ENCODE measurements at places on chromosomes 1 and 21.

GRCh38 chr21:45303091-45303615 lies 15.5 kb upstream of the POFUT2 start:
- DNase-seq: no peak

GRCh38 chr1:42157667-42158066 lies 4.5 kb downstream of the GUCA2B start:
- no peak for DNase-seq

GRCh38 chr1:117162816-117163215 lies 41.3 kb upstream of the TRIM45 start:
- no peak for DNase-seq

- DNase-seq: no peak
Observed at GRCh38 chr1:97243973-97244560, 522.5 kb downstream of the PTBP2 start.

- DNase-seq: no peak
Observed at GRCh38 chr1:21304488-21304887, 14.2 kb upstream of the ECE1 start.

GRCh38 chr1:185759061-185759460 lies 24.9 kb downstream of the HMCN1 start:
- DNase-seq: no peak

DNA sequence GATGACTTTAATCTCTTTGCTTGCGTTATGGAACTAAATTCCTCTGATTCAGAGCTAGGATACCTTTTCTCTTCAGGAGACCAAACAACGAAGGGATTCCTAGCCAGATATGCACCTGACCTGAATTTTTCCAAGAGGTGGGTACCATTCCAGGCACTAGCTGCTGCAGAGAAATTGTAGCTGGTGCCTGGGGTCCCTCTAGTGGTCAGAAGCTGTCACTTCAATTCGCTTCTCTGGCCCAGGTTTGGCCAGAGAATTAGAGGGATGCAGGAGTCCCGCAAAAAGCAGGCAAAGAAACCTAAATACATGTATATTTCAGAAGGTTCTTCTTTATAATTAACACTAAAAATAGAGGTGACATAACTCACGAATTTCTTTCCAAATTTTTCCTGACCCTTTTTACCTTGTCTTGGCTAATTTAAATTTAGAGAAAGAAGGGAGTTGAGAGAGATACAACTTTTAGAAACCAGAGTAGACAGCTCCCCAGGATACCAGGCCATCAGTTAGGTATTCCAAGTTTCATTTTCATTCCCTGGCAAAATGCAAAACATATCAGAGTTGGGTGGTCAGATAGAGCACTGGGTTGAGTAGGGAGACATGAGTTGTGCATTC lies 9.6 kb downstream of the ACKR1 start:
- DNase-seq: no peak

- DNase-seq: no peak
Observed at GRCh38 chr1:192741095-192741494, 67.7 kb upstream of the RGS2 start.

DNA sequence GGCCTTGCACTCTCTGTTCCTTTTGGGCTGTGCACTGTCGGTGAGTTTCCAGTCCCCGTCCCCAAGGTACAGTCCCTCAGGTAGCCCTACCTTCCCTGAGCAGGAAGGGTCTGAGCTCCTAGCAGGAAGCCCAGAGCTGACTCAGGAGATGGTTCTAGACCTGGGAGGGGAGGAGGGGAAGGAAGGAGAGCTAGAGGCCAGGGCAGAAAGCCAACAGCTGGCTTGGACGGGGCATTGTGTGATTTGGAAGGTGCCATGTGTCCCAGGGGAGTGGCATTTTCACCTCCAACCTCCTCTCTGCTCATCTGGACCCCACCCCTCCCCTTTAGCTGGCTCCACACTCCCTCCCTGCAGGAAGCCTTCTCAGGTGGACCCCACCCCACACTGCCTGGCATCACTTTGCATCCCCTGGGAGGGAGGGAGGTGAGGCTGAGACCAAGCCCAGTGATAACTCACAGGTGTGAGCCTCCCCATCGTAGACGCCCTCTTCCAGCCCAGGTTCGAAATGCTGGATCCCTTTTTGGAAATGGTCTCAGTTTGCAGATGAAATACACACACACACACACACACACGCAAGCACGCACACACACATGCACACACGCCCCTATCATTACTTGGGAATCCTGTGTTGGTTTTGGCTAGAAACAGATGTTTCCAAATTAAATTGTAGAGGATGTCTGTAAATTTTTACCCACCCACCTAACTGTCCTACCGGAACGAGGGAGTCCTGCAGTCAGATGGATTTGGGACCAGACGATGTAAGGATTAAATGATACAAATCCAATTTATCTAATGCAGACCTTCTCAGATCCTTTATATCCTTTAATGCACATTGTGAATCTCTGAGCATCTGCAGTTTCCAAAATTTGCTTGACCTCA lies 19.7 kb upstream of the IFNLR1 start:
- DNase-seq: no peak

- no peak for DNase-seq
Observed at GRCh38 chr1:81197591-81197990, 603.1 kb upstream of the ADGRL2 start.
